CD4-positive, alpha-beta T cell treated with Interleukin-4 for 1 hour (primary cell): ENCODE measurements at places on chromosomes 7 and 10.

- no peak for DNase-seq
Measured at GRCh38 chr10:125095776-125096175, 64.6 kb downstream of the CTBP2 start.

GRCh38 chr7:76057813-76058145, 9.9 kb downstream of the MDH2 start:
- DNase-seq = no peak

GRCh38 chr10:19683356-19683755, 132.9 kb upstream of the PLXDC2 start:
- no peak for DNase-seq

GRCh38 chr7:84800846-84801245, 386.0 kb downstream of the SEMA3D start:
- DNase-seq = no peak

DNA sequence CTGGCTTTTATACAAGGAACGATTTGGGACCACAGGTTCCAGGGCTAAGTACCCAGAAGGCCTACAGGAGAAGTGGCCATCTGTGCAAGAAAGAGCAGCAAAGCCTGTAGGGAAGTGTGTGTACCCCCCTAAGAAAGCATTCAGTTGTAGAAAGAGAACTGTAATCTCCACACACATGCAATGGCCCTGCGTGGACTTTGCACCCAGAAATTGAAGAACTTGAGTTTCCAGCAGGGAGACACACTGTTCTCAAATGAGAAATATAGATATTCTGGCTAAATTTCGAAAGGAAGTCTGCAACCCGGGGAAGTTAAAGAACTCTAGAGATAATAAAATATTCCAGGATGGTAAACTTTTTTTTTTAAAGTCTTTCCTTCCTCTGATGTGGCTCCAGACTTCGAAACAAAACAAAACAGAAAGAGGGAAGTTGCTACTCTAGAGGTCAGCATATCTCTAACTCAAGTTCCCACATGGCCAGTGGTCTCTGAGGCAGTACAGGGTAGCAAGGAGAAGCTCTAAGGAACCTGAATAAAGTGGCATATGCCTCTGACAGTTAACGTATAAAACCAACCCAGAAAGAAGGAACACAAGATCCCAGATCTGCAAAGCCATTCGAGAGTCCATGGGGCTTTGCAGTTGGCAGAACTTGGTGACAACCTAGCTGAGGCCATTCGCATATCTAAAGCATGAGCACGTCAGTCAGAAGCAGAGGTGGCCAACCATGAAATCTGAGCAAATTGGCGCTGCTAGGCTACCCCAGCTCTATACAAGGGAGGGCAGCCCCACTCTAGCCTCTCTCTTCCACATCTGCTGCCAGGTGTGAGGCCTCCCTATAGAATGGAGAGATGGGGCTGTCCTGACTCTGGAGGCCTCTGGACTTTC, 56.6 kb downstream of the ELMO1 start:
- DNase-seq = no peak

- no peak for DNase-seq
Measured at GRCh38 chr7:81949306-81949705, 179.5 kb upstream of the HGF start.

DNA sequence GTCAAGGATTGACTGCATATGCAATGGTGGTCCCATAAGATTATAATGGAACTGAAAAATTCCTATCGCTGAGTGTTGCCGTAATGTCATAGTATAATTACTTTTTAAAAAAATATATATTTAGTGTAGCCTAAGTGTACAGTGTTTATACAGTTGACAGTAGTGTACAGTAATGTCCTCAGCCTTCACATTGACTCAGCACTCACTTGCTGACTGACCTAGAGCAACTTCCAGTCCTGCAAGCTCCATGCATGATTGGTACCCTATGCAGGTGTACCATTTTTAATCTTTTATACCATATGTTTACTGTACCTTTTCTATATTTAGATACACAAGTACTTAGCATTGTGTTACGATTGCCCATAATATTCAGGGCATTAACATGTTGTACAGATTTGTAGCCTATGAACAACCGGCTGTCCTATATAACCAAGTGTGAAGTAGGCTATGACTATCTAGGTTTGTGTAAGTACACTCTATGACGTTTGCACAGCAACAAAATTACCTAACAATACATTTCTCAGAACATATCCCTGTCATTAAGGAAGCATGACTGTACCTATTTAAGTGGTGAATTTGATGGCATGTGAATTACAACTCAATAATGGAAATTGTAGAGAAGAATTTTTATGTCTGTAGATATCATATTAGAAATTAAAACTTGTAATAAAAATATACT, 40.9 kb downstream of the CCNY start:
- no peak for DNase-seq

- no peak for DNase-seq
Measured at GRCh38 chr7:133861876-133862275, 265.3 kb upstream of the LRGUK start.

GRCh38 chr10:124132876-124133275, 39.5 kb upstream of the CHST15 start:
- DNase-seq = no peak

DNA sequence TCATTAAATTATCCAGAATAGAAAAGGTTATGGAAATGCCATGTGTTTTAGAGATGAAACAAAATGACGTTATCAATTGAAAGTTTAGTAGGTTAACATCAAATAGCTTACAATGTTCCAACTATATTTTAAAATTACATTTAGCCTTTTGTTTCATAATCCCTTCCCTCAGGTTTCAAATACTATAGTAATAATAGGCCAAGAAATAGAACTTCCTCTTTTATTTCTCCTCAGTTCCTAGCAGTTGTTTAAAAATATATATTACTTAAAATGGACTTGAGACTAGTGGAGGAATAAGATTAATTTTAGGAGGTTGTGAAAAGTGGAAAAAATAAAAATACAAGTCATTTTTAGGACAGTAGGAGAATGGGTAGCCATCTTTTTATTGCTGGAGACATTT, 16.4 kb upstream of the PDSS1 start:
- no peak for DNase-seq

GRCh38 chr10:128365156-128365725, 239.0 kb upstream of the MKI67 start:
- DNase-seq = no peak

- DNase-seq = no peak
Measured at GRCh38 chr10:129766611-129767550, 197.2 kb downstream of the EBF3 start.

DNA sequence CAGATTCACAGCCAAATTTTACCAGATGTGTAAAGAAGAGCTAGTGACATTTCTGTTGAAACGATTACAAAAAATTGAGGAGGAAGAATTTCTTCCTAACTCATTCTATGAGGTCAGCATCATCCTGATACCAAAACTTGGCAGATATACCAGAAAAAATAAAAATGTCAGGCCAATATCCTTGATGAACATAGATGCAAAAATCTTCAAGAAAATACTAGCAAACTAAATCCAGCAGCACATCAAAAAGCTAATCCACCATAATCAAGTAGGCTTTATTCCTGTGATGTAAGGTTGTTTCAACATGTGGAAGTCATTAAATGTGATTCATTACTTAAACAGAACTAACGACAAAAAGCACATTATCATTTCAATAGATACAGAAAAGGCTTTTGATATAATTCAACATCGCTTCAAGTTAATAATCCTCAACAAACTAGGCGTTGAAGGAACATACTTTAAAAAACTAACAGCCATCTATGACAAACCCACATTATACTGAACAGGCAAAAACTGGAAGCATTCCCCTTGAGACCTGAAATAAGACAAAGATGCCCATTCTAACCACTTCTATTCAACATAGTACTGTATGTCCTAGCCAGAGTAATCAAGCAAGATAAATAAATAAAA, 807.7 kb upstream of the ZWINT start:
- no peak for DNase-seq

DNA sequence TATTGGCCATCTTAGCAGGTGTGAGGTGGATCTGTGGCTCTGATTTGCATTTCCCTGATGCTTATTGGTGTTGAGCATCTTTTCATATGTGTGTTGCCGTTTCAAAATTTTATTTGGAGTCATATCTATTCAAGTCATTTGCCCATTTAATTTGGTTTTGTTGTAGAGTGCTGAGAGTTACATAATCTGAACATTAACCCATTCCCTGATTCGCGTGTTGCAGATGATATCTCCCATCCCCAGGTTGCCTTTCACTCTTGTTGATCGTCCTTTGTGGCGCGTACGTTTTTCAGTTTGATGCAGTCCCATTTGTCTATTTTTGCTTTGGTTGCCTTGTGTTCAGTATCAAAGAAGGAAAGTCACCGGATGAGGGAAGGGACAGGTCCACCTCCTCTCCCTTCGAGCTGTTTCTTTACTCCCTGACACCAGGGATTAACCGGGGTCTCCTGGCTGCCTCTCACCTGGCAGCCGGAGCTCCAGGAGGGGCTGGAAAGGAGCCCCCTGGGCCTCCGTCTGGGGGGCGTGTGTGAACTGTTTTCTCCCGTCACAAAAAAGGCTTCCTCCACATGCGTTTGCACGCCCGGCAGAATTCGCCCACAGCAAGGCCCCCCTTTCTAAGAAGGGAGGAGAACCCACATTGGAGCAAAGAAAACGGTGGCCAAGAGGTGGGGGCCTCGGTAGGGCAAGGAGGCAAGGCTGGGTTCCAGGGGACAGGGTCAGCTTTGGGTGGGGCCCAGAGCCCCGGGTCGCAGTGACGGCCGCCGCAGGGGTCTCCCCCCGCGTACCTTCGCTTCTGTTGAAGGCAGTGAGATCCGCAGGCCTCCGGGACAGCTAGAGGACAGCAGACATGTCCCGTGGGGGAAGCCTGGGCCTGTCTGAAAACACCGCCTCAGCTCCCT, 8.3 kb downstream of the MNX1 start:
- no peak for DNase-seq

- DNase-seq = no peak
Measured at GRCh38 chr10:113232928-113233511, 283.0 kb downstream of the TCF7L2 start.

DNA sequence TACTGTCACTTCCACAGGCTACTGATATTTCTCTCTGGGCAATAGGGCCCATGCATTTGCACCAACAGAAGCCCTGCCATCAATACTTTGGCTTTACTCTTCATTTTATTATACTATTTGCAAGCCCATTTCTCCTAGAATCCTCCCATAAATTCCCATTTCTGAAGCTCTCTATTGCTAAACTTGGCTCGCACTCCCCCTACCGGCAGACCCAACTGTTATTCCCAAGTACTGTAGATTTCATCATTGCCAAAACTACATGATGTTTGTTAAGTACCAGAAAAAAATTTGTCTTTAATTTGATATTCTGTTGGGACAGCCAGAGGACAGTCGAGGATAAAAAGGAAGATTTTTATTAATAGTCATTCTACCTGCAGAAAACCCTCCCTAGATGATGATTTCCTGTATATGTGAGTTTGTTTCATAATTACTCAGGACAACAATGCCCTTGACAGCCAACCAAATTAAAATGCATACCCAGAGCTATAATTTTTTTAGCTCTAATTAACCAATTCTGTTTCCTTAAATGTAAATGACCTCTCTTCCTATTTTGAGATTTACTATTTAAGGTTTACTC, 298.6 kb downstream of the REEP3 start:
- DNase-seq = no peak

GRCh38 chr10:58618158-58618676, 105.5 kb downstream of the BICC1 start:
- no peak for DNase-seq

GRCh38 chr7:79093421-79093820, 360.0 kb downstream of the MAGI2 start:
- DNase-seq = no peak

- no peak for DNase-seq
Measured at GRCh38 chr7:35004531-35005095, 32.7 kb downstream of the DPY19L1 start.

GRCh38 chr10:14698111-14698828, 76.4 kb downstream of the FAM107B start:
- no peak for DNase-seq

GRCh38 chr10:86690231-86690630, 21.9 kb downstream of the LDB3 start:
- no peak for DNase-seq

GRCh38 chr10:101133489-101134298, 2.6 kb downstream of the TLX1 start:
- no peak for DNase-seq
